SK-N-MC (cell line): ENCODE measurements at places on chromosomes 7 and 10.

DNA sequence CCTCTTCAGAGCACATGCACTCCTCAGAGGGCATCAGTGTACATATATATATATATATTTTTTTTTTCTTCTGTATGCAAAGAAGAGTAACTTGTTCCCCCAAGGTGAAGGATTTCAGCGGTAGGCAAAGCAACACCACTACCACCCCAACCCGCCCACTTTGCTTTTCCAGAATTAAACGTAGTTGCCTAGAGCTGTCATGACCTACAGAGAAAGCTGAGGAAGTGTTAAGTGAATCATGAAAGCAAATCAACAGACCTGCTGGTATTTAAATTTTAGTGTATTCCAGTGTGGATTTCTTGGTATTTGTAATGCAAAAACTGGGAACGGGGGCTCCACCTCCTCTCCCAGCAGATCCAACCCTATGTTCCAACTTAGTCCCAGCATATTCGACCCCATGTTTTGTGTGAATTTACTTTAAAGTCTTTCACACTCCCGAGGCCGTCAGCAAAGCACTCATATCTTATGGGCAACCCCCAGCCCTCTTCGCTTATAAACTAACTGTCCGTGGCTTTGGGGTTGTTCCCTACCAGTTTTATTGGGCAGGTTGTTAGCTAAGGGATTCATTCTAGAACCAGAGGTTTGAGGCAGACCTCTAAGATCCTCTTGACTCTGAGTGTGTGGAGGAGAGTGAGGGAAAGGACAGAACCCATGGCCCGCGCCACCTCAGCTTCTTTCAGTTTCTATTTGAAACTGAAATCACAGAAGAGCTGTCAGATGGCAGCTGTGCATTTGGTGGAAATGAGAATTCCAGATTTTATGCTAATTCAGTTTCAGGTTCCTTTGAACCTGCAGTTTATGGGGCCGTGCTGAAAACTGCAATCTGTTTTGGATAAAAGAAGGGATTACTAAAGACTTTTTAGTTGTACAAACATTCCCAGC is 450.2 kb upstream of the GALNT17 start:
- DNase-seq, result no peak

DNA sequence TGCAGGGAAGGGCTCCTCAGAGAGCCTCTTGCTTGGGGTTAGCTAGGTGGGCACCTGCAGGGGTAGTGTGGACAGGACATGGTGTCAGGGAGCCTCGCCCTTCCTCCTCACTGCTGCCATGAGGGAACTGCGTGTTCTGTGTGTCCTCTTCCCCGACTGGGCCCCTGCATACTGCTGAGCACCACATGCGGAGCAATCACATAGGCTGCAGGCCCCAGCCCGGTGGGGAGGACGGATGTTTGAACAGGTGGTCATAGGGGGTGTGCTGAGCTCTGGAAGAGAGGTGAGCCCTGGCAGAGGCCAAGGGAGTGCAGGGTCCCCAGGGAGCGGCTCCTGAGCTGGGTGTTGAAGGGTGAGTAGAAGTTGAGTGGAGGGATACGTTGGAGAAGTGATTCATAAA is 48.3 kb upstream of the ZMIZ2 start:
- DNase-seq, result no peak

DNA sequence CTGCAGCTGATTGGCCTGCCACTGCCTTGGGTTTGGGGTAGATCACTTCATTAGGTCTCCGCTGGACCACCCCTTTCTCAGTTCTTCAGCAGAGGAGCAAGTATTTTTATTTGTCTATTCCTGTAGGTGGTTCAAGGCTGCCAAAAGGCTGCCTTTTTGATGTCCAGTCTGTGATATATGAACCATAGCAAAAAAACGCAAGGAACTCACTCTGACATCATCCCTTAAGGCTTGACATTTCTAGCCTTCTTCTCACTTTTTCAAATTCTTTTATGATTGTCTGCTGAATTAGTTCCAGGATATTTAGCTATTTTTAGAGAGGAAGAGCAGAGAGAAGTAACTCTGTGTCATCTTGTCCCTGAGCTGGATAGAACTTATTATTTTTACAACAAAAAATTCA is 269.2 kb downstream of the BAMBI start:
- DNase-seq, result no peak

DNA sequence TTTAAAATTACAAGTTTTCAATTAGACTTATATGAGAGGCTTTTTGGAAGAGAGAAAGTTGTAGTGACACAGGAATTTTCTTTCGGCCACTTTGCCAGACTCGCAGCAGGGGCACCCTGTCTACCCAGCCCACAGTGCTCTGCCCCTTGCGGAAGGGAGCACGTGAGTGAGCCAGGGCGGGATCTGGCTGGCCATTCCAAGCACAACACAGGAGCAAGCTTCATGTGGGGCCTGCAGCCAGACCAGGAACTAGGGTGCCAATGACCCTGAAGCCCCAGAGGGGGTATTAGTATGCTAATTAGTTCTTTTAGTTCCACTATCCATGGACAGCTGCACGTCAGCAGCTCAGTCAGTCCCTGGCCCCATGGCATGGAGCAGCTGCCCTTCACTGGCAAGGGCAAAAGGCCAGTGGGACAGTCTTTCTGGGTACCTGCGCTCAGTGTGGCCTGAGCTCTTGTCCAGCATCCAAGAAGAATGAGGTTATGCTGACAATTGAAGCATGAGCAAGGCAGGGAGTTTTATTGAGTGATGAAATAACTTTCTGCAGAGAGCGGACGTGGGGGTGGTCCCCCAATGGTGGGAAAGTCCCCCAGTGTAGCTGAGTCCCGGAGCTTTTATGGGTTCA is 251.1 kb upstream of the CSTF2T start:
- DNase-seq, result no peak

- DNase-seq, result no peak
Observed at GRCh38 chr7:4225881-4226523, 456.1 kb upstream of the FOXK1 start.

- DNase-seq, result no peak
Observed at GRCh38 chr7:120273476-120273975, 551 bp downstream of the KCND2 start.

GRCh38 chr7:24948739-24949138 is 31.2 kb downstream of the OSBPL3 start:
- DNase-seq, result no peak

- no peak for DNase-seq
Observed at GRCh38 chr7:22672846-22673680, 53.9 kb upstream of the IL6 start.

DNA sequence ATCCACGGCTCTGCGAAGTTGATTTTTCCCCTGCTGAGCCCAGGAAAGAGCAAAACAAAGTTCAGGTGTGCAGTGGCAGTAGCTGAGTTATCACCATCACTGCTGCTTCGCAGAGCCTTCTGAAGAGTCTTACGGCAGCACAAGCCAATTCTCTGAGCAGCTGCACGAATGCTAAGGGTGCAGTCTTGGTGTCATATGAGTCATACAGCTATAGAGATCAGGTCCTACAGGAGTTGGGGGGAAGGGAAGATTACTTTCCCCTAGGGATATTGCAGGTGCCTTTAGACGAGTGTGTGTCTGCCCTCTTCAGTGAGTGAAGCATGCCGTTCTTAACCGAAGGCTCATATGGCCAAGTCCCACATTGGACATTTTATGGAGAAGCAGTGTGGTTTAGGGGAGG is 227.8 kb downstream of the CELF2 start:
- no peak for DNase-seq

- DNase-seq, result no peak
Observed at GRCh38 chr7:143355450-143356385, 6.8 kb downstream of the FAM131B start.

GRCh38 chr10:66353422-66353821 is 572.4 kb upstream of the LRRTM3 start:
- DNase-seq, result no peak

- DNase-seq, result no peak
Observed at GRCh38 chr10:131838966-131839742, 61.7 kb upstream of the PPP2R2D start.

- DNase-seq, result no peak
Observed at GRCh38 chr10:126021833-126022500, 125.6 kb downstream of the FANK1 start.

DNA sequence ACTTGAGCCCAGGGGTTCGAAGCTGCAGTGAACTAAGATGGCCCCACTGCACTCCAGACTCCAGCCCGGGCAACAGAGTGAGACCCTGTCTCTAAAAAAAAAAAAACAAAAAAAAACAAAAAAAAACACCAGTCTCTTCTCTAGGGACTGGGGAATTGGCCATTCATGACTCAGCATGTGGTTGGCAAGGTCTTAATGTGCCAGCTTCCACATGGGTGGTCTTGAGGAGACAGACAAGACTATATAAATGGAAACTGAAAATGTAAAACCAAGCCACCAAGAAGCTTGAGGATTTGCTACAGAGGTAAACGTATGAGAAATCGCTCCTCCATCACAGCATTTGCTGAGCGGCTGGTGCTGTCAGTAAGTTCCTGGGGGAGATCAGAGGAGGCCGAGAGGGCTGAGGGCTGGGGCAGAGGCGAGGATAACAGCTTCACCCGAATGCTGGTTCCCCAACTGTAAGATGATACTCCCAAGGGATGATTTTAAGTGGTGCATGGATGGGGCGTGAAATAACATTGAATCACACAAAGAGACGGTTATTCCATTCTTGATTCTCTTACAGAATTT is 128.7 kb downstream of the C10orf105 start:
- DNase-seq, result no peak

DNA sequence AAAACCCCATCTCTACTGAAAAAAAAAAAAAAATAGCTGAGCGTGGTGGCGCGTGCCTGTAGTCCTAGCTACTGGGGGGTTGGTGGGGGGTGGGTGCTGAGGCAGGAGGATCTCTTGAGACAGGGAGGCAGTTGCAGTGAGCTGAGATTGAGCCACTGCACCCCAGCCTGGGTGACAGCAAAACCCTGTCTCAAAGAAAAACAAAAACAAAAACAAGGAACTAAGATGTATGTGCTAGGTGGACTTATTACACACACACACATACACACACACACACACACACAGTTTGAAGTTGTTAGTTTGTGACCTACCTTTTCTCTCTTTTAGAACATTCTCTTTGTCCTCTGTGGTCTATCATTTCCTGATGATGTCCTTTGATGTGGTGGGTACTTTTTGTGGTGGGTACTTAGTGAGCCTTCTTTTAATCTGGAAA is 53.5 kb downstream of the EXOC6 start:
- DNase-seq, result no peak

DNA sequence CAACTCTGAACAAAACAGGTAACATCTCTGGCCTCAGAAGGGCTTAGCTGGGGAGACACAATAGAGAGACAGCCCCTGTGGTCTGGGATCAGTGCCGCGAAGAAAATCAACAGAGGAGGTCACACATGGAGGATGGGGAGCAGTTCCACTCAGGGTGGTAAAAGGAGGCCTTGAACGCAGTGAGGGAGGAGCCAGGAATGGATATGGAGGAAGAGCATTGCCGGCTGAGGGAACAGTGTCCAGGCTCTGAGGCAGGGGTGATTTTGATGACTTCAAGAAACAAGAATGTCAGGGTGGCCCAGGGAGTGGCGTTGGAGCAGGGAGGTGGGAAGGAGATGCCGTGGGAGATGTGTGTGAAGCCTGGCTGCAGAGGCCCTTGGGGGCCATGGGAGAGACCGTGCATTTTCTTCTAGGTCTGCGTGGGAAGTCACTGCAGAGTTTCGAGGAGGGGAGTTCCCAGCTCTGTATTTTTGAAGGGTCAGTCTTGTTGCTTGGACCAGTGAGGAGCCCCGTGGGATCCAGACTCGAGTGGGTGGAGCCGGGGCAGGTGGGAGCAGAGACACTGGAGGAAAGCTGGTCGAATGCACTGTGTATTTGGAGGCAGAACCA is 35.7 kb upstream of the SH2D4B start:
- no peak for DNase-seq

DNA sequence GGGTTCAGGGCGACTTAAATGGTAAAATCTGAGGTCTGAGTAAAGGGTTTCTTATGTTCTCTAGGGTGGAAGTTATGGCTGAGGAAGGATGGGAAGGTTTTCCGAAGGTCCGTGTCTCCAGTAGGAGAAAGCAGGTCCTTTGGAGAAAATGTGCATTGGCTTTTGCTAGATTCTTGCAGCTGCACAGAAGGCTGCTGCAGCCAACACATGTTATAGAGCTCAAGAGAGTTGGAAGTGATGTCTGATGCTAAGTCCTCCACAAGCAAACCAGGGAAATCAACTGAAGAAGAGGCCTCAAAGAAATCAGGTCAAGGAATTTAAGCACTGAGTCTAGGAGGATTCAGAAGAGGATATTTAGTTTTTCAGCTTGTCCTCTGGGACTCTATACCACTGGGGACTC is 404.6 kb downstream of the LRMDA start:
- DNase-seq, result no peak

DNA sequence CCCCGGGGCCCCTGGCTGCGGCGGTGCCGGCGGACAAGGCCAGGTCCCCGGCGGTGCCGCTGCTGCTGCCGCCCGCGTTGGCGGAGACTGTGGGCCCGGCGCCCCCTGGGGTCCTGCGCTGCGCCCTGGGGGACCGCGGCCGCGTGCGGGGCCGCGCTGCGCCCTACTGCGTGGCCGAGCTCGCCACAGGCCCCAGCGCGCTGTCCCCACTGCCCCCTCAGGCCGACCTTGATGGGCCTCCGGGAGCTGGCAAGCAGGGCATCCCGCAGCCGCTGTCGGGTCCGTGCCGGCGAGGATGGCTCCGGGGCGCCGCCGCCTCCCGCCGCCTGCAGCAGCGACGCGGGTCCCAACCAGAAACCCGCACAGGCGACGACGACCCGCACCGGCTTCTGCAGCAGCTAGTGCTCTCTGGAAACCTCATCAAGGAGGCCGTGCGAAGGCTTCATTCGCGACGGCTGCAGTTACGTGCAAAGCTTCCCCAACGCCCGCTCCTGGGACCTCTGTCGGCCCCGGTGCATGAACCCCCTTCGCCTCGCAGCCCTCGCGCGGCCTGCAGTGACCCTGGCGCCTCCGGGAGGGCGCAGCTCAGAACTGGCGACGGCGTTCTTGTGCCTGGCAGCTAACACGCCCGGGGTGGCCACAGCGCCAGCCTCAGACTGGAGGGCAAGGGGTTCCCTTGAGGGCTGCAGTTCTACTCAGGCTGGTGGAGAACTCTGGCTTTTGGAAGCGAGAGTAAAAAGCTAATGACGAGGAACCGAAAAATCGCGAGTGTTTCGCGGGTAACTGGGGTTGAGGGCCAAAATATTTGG is 804 bp downstream of the FRAT1 start:
- no peak for DNase-seq

DNA sequence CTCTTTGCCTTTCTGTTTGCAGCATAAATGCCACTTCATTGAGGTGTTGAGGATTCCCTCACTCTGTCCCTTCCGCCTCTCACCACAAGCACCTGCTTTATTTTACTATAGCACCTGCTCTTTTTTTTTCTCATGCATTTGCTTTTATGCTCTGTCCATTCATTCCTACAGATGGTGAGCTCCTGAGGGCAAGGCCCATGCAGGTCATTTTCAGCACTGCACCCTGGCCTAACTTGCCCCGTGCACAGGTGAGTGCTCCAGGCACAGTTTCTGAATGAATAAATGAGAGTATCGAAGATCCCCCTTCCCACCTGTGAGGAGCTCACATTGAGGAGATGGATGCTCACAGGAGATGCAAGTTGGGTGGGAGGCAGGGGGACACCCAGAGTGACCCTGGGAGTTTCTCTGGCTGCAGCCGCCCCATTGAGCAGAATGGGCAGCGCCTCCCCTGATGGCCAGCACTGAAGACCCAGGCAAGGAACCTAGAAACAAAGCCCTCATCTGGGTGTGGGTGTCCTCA is 1.2 kb upstream of the AKR1E2 start:
- no peak for DNase-seq
